ENCODE measurements at places on chromosomes 1 and 21.

DNA sequence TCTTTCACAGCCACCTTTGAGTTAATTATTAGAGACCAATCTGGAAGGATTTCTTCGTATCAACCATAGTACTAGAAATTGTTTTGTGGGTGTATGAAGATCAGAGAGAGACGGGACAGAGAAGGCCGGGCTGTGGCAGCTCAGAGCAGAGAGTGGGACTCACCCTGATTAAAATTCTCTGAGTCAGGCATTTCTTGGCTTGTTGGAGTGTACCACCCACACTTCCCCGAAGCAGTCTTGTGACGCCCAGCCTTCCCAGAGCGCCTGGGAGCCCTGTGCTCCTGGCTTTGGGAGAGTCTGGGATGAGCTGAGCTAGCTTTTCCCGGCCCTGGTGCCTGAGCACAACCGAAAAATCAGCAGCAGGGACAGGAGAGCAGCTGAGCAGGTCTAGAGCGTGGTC is 19.4 kb downstream of the PLEKHM2 start:
- no peak for DNase-seq

- DNase-seq = no peak
Observed at GRCh38 chr1:104172243-104172681, 422.6 kb downstream of the AMY1C start.

DNA sequence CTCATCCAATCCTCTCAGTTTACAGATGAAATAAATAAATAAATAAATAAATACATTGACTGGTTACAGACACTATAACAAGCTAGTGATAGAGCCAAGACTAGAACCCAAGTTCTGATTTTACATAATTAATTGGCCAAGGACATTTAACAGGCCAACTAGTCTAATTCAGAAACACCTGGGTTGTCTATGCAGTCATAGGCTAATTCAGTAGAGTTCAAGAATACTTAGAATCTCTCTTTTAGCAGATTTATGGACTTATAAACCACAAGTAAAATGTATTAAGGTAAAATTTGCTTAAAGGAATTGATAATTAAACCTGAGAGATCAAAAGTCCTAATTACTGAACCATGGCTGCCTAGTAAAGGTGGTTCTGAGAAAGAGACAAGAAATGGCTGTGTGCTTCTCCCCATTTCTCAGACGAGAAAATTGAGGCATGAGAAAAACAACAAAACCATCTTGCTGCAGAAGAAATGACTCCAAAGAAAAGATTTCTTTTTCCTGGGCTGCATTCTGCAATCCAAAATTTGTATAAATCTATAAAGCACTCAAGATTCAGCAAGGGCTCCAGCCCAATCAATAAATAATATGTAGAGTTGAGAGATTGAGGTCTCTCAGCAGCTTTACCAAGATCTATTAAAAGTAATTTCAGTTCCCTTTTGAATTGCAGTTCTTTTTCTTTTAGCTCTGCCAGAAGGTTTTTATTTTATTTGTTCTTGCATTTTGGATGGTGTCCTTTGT is 98.3 kb downstream of the DUSP10 start:
- no peak for DNase-seq

DNA sequence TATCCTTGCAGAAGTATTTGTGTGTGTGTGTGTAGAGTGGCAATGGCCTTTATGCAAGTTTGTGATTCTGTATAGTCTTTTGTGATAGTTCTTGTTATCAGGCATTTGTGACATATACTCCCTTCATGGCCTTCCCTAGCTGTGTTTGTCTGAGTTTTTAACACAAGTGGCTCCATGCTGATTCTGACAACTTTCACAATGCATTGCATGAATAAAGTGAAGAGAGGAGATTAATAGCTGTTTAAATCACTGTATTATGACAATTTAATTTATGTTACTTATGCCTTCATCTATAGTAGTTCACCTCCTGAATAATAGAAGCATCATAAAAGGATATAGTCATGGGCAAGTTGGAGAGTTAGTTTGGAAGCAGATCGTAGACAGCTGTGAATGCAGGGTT is 17.2 kb upstream of the MCOLN3 start:
- DNase-seq = no peak

DNA sequence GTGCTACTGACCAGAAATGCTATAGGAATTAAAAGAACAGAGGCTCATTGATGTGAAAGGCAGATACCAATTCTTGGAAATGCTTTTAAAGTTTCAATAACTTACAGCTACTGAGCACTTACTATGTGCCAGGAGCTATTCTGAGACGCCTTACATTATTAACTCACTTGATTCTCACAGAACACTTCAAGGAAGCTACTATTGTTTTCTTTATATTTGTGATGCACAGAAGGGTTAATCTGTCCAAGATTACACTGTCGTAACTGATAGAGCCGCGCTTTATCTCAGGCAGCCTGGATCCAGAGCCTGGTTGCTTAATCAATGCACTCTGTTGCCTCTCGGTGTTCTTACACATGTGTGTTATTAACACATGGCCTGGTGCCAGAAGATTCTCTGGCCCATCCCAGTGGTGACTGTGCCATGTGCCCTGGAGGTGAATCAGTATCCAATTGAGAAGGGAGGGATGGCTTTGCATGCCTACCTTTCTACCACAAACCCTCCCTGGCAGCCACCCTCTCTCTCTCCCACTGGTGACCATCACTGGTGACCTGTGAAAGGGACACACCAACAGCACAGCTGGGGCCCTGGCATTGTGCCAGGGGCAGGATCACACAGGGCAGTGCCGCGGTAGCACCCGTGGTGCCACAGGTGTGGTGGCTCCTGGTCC is 8.8 kb downstream of the FMO1 start:
- no peak for DNase-seq

GRCh38 chr1:170164103-170164763 is 18.5 kb downstream of the NTMT2 start:
- DNase-seq = no peak

DNA sequence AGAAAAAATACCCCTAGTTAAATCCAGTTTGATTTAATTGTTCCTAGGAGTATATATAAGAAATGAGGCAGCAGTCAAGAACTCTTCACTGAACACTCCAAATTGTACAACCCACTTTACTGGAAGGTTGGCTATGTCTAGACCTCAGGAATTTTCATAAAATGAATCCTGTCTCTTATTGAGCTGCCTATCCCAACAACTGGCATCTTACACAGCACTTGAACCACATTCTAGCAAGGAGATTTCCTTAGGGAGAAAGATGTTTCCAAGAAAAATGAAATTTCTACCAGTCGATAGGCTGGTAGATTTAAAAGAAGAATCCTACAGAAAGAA is 16.3 kb downstream of the RNF19B start:
- no peak for DNase-seq

- no peak for DNase-seq
Observed at GRCh38 chr21:45131537-45131999, 57.2 kb downstream of the ADARB1 start.

GRCh38 chr1:14968251-14968851 is 185.2 kb upstream of the TMEM51 start:
- DNase-seq = no peak

- no peak for DNase-seq
Observed at GRCh38 chr21:44500111-44500510, 39.9 kb downstream of the KRTAP10-1 start.

- no peak for DNase-seq
Observed at GRCh38 chr1:18284805-18285537, 177.4 kb downstream of the IGSF21 start.

DNA sequence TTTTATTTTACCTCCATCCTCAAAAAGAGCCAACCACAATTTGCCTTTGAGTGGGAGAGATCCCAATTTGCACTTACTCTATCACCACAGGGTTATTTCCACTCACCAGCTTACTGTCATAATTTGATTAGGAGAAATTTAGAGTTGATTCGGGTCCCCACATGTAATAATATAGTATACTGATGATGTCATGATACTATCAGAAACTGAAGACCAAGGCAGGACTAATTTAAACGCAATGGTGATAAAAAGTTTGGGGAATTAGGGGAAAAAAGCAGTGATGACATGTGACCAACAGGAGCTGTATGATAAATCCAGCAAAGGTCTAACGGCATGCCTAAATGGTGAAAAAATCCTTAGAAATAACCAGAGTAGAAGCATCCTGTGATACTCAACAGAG is 54.4 kb downstream of the TRIM33 start:
- no peak for DNase-seq

- DNase-seq = no peak
Observed at GRCh38 chr1:34762474-34763141, 3.1 kb downstream of the GJB4 start.

DNA sequence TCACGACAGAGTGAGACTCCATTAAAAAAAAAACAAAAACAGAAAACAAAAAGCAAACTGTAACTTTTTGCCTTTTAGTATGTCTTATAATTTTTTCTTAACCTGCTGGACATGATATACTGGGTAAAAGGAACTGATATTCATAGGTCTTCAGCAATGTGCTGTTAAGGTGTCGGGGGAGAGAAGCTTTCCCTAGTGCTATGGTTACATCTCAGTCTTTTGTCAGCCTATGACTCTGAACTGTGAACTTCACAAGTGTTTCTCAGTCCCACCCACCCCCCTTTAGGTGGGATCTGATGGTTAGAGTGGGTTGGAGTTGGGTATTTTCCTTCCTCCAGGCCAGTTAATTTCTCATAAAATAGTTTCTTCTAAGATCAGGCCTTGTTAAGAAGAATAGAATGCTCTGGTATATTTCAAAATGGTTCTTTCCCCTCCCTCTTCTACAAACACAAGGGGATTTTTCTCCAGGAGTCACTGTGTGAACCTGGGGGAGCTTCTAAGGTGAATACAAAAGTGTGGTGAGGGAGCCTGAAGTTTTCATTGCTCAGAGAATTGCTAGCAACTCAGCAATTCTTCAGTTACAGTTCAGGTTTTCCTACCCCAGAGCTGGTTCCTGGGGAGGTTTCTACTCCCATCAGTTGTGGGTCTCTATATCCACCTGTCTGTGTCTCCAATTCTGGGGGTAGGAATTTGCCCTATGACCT is 16.1 kb upstream of the EDARADD start:
- DNase-seq = no peak

GRCh38 chr1:156281281-156281680 is 1.3 kb downstream of the SMG5 start:
- peak; percentile 11 for DNase-seq

DNA sequence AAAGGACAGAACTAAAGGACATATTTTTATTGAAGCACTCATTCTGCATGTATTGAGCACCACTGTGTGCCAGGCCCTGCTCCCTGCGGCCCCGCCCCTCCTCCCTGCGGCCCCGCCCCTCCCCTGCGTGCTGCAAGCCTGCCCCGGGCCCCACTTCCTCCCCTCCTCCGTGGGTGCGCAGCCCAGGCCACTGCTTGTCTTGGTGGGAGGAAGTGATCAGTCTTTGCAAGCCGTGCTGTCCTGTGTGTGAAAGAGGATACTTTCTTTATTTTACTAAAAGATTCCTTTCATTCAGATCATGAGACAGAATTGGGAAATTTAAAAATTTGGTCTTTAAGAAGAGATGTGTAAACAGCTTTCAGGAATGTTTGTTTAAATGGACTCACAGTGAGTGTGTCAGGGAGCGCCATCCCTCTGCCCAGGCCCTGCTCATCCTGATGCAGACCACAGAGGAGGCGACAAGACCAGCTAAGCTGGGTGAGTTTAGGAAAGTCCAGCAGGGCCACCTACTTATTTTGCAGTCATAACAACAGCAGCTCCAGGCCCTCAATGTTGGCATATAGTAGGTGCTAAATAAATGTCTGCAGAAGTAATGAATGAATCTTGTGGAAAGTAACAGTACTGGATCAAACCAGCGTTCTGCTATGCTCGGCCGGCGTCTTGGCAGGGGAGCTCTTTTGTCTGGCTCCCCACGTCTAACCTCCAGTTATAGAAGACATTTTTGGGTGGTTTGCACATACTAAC is 88.3 kb upstream of the SELENON start:
- DNase-seq = peak; percentile 44

DNA sequence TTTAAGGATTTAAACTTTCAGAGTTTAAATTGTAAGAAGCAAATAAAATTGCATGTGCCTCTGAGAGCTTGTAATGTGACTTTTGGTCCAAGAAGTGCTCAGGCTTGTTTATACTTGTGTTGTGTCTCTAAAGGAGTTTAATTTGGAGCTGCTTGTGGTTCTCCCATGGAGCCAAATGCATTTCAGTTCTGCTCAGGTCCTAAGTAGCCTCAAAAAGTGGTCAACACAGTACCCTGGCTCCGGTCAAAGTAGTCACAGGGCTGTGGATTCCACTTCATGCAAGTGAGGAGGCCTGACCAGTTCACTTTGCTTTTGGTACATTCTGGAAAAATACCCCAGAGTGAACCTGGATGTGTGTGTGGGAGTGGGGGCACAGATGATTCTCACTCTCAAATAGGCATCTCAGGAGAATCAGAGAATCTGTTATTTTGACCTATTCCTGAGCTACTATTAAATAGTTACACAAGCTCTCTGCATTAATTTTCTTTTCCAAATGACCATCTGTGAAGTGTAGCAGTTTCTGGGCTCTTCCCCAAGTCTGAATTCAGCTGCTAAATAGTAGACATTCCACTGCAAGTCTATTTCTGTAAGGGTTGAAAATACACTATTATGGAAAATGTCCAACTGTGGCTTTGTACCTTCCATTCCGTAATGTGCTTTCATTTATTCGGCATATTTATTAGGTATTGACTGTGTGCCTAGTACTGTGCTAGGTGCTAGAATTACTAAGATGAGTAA is 31.7 kb upstream of the AGO1 start:
- DNase-seq = no peak
